ENCODE measurements at places on chromosomes 2 and 18.

DNA sequence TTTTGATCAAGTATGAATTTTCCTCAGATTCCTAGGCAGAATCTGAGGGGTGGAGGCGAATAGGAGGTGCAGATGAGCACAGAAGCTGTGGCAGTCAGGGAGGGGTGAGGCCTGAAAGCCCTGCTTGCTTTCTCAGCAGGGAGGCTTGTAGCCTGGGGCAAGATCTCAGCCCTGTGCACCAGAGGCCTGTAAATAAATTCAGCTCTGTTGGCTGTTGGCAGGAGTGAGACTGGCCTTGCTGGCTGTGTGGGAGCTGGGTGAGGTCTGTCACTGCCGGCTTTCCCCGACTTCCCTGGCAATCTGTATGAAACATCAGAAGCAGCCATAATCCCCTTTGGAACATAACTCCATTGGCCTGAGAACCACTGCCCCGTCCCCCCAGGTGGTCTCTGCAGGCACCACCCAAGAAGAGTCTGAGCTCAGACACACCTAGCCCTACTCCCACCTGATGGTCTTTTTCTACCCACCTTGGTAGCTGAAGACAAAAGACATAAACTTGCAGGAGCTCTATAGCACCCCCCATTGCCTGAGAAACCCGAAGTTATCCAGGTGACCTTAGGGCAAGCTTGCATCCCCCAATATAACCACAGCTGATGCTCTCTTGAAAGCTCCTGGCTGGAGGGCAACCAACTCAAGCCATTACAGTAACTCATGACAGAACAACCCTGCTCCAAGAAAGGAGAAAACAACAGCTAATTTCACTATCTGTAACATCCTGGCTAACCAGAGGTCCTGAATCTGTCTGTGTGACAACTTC, 32.3 kb downstream of the EVA1A start:
- no peak for DNase-seq

DNA sequence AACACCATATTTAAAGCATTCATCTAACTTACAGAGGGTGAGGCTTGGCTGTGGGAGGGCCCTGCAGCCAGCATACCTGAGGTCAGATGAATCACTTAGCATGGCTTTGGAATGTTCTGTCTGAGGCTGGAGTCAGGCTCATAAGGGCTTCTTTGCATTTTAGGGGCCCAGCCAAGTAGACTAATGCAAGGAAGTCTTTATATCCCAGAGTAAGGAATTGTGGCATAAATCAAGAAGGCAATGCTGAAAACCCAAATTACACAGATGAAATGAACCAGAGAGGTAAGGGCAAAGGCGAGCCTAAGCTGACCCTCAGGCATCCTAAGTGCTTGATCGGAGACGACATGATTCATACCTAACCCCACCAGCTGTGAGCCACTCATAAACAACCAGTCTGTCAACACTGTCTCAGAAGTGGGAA, 383.6 kb downstream of the DCC start:
- DNase-seq: no peak

DNA sequence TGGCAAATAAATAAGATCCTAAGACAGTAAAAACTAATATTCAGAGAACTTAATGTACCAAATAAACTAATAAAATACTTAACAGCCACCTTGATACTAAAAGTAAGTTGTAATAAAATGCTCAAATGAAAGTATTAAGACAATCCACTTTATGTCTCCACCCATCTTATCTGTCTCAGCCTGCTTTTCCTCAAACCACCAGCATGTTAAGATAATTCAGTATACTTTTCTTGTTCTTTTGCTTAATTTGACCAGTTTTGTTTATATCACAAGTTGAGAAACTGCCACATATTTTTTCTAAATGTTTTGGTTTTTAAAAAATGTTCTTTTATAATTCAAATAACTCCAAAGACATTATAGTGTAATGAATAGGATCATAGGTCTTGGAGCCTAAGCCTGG, 142.0 kb downstream of the MBD5 start:
- no peak for DNase-seq

- no peak for DNase-seq
These were observed 31.3 kb upstream of the DNAH7 start for GRCh38 chr2:196099916-196100315.
